ENCODE measurements at places on chromosomes 16 and 17.

DNA sequence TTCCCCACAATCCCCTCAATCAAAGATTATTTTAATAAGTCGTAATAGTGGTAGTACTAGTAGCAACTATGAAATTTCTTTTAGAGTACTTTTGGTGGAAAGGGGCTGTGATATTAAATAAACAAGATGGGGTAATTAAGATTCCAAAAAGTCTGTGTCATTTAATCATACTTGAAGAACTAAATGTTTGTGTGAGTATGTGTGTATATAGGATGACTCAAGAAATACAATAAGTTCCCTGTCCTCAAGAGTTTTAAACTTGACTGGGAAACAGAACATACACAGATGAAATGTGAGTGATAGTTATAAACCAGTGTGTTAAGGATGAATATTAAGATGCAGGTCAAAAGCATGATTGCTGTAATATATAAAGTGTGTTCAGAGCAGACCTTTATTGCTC is 2.3 kb downstream of the ALDH3A2 start:
- DNase-seq = no peak

- DNase-seq = no peak
These were observed 990 bp upstream of the ROGDI start for GRCh38 chr16:4803401-4803844.

- DNase-seq = no peak
These were observed 7.1 kb downstream of the NTN1 start for GRCh38 chr17:9028202-9028987.

DNA sequence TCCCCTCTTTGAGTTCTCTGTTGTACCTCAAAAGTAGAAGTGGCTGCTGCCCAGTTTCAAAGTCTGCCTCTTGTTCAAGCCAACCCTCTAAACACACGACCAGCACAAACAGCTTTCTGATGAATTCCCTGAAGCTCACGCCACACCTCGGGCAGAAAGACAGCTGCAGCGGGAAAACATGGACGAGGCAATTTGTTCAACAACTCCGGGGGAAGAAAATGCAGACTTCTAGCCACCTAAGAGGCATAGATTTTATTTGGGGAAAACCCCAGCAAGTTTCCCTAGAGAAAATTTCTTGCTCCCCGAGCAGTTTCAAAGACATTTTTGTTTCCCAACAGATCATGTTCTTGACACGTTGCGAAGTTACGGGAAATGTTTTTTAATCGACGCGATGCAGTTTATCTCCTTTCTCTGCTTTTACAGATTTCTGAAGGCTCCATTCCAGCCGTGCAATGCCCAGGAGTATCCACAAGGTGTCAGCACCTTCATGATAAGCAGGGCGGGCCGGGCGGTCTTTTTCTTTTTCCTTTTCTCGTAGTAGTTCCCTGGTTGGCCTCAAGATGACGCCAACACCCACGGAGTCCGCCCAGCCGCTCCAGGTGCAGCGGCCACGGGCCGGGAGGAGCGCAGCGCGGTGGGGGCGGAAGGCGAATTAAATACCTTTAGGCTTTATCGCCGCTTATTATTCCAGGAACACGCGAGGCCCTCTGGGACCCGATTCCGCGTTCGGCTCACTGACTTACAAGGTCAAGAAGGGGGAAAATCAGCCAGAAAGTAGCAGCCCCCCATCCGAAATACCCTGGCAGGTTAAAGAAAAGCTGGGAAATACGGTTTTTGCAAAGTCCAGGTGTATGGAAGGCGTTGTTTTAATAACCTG is 2.9 kb upstream of the FOXC2 start:
- DNase-seq = peak; percentile 75

GRCh38 chr17:49576917-49577649 is 1.4 kb downstream of the NXPH3 start:
- DNase-seq = no peak

- no peak for DNase-seq
These were observed at the start of gene NTN3 for GRCh38 chr16:2471016-2471652. Gene NTN3, plus strand, starts transcription at chr16:2471297. Its CDS starts 405 bp downstream, at chr16:2471702.

GRCh38 chr16:30780549-30780948 is 6.5 kb downstream of the ZNF629 start:
- DNase-seq = no peak

DNA sequence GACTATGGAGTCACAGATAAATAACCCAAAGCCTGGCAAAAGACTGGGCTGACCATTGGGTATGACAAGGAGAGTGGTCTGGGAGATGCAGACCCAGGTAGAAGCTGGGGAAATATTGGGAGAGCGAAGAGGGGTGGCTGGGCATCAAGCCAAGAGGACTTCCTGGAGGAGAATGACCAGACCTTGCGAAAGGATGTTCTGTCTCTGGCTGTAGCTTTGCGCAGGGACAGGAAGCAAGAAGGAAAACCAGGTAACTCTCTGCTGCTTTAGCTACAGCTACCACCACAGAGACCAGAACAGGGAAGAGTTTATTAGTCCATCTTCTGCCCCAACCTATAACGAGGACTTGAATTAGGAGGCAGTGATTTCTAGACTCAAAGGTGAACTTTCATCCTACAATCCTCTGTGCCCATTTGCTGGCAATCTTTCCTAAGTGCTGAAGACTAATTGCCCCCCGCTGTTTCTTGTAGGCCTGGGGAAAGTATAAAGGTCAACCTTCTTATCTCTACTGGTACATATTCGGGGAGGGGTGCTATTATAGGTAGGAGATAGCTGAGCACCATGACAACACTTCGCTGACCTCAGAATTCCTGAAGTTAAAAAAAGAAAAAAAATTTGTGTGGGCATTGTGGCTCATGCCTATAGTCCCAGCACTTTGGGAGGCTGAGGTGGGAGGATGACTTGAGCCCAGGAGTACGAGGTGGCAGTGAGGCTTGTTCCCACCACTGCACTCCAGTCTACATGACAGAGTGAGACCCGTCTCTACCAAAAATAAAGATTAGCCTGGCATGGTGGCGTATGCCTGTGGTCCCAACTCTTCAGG is 19.1 kb upstream of the KIFC3 start:
- no peak for DNase-seq

DNA sequence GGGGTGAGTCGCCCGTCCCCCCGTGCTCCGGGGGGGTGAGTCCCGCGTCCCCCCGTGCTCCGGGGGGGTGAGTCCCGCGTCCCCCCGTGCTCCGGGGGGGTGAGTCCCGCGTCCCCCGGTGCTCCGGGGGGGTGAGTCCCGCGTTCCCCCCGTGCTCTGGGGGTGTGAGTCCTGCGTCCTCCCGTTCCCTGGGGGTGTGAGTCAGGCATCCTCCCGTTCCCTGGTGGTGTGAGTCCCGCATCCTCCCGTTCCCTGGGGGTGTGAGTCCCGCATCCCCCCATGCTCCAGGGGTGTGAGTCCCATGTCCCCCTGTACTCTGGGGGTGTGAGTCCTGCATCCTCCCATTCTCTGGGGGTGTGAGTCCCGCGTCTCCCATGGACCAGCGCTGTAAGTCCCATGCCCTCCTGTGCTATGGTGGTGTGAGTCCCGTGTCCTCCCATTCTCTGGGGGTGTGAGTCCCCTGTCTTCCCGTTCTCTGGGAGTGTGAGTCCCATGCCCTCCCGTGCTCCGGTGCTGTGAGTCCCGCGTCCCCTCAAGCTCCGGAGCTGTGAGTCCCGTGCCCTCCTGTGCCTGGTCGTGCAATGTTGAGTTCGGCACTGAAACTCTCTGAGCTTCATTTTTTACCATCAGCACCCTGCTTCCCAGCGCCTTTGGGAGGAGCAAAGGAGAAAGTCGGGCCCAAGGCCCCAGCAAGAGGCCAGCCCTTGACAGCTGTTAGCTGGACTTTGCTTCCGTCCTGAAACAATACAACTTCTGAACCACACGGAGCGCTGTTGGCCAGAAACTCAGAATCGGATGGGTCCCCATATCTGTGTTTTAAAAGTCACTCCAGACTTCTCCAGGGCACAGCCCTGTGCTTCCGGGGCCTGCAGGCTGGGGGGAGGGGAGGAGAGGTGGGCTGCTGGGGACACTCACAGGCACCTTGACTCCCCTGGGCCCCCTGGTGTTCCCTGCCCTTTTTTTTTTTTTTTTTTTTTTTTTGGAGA is 11.5 kb upstream of the ZC3H18 start:
- peak; percentile 18 for DNase-seq

GRCh38 chr17:32953857-32954256 is 25.9 kb downstream of the TMEM98 start:
- DNase-seq = no peak

GRCh38 chr17:82702231-82702927 is 3.9 kb upstream of the RAB40B start:
- DNase-seq = no peak

- no peak for DNase-seq
These were observed 379.8 kb downstream of the UTP18 start for GRCh38 chr17:51640108-51640622.

GRCh38 chr16:65822148-65822547 is 544.3 kb upstream of the CDH5 start:
- DNase-seq = no peak

- no peak for DNase-seq
These were observed 119.2 kb downstream of the RPTOR start for GRCh38 chr17:80663781-80664206.

DNA sequence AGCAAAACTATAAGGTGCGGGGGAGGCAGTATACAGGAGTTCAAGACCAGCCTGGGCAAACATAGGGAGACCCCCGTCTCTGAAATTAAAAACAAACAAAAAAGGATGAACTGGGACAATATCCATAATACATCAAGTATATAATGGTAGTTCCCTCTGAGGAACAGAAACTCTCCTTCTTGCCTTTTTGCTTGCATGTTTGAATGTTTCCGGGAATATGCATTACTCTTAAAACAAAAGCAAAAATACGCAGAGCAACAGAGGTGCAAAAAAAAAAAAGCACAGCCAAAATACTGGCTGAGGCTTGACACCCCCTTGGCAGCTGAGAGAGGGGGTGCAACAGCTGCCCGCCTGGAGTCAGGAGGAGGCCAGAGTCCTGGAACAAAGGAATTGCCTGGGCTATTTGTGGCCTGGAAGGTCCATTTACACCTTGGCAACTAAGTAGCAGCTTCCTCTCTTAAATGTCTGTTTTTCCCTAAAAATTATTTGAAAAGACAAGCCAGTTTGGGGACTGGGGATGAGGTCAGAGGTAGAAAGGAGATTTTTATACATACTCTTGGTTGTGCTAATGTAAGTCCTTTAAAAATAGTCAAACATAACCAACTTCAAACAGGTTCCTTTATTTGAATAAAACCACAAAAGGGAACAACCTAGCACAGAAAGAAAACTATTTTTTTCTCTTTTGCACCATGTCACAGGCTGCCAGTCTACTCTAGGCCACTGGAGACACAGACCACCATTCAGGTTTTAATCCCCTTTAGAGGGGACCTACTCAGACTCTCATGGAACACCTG is 19.5 kb downstream of the USP7 start:
- DNase-seq = no peak

DNA sequence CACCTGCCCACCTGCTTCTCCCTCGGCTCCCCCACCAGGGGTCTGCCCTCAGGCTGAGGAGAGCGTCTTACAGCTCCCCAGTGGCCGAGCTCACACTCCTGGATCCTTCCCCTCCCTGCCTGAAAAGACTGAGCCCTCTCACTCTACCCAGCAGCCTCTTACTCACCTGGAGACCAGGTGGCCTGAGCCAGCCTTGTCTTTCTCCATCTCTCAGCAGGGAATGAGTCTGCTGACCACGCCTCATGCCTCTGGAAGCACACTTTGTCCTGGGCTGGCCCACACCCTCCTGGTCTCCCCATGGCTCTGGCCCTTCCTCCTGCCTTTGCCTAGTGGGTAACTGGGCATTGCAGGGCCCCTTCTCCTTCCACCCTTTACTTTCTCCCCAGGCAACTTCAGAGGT is 177.2 kb downstream of the ENGASE start:
- DNase-seq = no peak

GRCh38 chr17:1390432-1391367 is 9.3 kb downstream of the YWHAE start:
- no peak for DNase-seq

GRCh38 chr17:42347198-42347597 is 41.0 kb downstream of the STAT3 start:
- DNase-seq = peak; percentile 57

DNA sequence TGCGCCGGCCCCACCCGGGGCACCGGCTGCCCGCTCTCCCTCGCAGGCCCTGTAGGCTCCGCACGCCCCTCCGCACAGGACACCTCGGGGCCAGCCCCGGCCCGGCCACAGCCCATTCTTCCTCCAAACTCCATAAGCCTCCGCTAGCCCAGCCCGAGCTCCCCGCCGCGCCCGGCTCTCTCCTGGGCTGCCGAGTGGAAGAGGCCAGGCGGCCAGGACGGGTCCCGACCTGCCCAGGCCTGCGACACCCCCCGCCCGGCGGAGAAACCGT is 397 bp downstream of the NCOR1 start:
- no peak for DNase-seq

DNA sequence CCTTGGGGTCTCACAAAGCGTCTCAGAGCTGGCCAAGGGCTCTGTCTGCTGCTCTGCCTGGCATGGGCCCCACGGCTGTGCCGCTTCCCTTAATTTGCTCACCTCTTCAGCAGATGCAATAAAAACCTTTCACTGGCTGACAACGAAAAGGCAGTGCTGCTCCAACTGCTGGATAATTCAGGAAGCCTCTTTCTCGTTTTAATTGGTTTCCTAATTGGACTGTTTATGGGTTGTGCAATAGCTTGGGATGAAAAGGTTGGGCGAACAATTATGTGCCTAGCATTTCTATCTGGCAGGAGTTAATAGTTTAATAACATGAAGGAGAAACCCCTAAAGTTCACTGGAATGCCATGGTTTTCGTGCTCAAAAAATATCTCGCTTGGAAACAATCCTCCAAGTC is 234.1 kb upstream of the IRX5 start:
- DNase-seq = no peak

- DNase-seq = peak; percentile 35
These were observed at the start of gene RNF135 for GRCh38 chr17:30970831-30971567. Gene RNF135, plus strand, starts transcription at chr17:30971039. Its CDS starts 35 bp downstream, at chr17:30971074.

- no peak for DNase-seq
These were observed 31.5 kb downstream of the MPRIP start for GRCh38 chr17:17073581-17074403.

DNA sequence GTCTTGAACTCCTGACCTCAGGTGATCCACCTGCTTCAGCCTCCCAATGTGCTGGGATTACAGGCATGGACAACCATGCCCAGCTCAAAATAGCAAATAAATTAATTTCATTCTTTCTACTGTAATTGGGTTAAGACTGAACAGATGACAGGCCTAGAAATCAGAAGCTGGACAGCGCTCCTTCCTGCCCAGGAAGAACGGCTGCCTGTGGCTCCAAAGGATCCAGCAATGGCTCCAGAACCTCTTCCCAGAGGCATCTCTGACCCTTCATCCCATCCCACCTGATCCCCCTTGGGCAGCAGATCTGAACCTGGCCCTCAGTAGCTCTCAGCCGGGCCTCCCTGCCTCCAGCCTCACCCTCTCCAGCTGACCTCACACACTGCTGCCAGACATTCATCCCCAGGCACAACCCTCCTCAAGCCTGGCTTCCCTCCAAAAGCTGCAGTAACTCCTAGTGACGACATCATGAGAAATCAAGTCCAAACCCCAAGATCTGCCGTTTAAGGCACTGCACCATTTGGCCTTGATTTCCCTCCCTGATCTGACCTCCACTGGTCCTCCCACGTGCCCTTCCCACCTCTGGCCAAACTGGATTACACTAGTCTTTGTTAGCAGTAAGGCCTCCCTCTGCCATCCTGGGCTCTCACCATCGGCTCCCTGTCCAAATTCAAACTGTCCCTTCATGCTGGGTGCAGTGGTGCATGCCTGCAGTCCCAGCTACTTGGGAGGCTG is 3.1 kb upstream of the MIF4GD start:
- no peak for DNase-seq

- DNase-seq = no peak
These were observed 55.7 kb upstream of the LGALS9 start for GRCh38 chr17:27575096-27575911.

Measured in non-pigmented ciliary epithelial cell (primary cell).